ENCODE measurements at places on chromosomes 3 and 15.

DNA sequence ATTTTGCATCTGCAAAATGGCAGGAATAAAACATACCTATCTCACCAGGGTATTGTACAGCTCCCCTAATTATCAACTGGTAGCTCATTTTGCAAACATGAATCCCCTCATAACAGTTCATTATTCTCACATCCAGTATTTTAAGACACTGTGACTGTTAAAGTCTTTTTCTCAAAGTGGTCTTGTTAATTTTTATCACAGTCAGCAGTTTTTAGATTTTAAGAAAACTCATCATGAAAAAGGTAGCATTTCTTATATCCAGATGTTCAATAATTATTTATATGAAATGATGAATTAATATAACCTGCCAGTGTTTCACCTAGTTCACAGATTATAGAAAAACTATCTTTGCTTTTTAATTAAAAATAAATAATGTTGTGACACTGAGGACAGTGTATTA, 354.9 kb upstream of the ARL6 start:
- DNase-seq = no peak

DNA sequence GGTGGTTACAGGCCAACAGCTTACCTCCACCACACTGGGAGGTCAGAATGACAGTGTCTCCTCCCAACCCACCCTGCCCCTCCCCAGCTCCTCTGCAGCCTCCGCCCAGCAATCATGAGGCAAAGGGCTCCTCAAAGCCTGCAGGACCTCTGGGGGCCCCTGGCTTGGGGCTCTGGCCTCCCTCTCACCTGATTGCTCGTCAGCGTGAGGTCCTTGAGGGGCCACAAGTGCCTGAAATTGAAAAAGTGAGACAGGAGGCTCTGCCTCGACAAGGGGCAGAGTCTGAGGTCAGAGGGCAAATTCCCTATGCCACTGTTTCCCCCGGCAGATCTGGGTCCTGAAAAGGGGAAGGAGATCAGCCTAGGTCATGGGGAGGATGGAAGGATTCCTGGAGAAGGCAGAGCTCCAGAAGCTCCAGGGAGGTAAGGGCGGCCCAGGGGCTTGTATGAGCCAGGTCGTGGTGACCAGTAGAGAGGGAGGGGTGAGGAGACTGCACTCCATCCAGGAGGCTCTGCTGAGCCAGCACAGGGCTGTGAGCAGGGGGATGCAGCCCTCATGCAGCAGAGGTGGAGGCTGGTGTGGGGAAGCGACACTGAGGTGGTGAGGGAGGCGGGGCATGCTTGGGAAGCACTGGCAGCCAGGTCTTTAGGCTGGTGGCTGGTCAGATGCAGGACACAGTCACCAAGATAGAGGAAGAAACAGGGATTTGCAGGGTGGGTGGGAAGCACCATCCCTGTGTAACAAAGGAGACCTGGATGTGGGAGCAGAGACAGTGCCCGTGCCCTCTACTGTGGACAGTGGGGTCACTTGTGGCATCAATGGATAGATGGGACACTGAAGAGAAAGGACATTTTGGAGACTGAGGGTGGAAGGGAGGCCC, 20.1 kb downstream of the ALS2CL start:
- no peak for DNase-seq

DNA sequence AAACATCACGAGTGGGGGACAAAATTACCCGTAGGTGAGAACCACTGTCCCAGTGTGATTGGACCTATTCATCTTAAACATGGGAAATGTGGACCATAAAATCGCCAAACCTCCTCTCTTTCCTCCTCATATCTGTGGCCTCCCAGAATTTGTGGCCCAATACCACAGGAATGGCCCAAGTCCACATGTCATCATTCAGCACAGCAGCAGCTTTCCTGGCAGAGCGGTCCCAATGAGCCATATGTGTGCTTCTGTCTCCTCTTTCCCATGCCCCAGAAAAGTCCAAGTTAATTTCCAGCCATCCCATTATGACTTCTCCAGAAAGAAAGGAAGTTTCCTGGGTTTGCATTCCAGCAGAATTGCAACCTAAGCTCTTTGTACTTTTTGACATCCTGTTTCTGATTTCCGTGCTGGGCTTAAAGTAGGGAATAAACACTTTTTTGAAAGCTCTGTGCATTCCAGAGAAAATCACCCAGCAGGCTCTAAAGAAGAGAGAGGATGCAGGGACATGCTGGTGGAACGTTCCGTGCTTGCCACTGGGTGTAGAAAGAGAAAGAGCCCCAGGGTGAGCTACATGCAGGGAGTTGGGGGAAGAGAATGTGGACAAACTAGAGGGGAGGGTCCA, 259.4 kb upstream of the PROK2 start:
- DNase-seq = no peak

DNA sequence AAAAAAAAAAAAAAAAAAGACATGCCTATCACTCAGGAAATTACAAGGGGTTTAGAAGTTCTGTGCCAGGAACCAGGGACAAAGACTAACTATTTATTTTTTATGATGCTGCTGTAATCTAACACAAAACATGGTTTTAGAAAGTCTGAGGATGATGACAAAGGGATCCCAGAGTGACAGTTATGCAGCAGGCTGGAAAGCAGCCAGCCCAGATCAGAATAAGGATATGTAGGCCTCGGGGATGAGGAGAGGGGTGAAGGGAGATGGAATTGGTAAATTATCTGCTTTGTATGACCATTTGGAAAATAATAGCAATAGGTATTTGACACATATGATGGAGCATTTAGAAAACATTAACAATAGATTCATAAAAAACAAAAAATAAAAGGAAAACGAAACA, 34.1 kb upstream of the NMD3 start:
- DNase-seq = no peak

GRCh38 chr3:62774221-62774620, 101.0 kb downstream of the CADPS start:
- DNase-seq = no peak

GRCh38 chr3:111714305-111714704, 119.2 kb upstream of the ZBED2 start:
- no peak for DNase-seq

- DNase-seq = no peak
These were observed 125.9 kb upstream of the SMAD3 start for GRCh38 chr15:66939451-66940023.

GRCh38 chr3:118495206-118495605, 539.4 kb downstream of the IGSF11 start:
- DNase-seq = no peak

- no peak for DNase-seq
These were observed 301.4 kb downstream of the GABRG3 start for GRCh38 chr15:27272427-27272826.

DNA sequence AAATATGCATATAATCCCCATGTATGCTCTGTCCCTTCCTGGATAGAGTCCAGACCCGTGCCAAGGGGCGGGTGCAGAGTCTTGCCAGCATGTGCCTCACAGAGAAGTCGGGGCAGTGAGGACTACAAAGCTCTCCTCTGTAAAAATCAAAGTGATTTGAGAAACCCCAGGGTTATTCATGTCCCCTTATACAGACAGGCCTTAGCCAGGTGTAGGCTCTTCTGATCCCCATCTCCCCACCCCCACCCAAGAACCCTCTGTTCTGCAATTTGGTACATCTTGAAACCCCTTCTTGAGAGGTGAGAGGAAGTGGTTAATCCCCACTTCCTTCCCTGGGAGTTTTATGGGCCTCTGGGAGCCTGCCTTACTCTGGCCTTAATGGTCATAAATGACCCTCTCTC, 24.7 kb downstream of the TRIM71 start:
- no peak for DNase-seq
